Activated T-helper 2 cell treated with anti-CD3 and anti-CD28 coated beads, Interferon-gamma antibody, Interleukin-2, Interleukin-4, amounts not matched to agents 10 μg/mL and 5 μg/mL and 100 μg/mL, durations not matched to agents 14 hours and 24 hours and 36 hours (primary cell): ENCODE measurements at places on chromosomes 12 and 14.

DNA sequence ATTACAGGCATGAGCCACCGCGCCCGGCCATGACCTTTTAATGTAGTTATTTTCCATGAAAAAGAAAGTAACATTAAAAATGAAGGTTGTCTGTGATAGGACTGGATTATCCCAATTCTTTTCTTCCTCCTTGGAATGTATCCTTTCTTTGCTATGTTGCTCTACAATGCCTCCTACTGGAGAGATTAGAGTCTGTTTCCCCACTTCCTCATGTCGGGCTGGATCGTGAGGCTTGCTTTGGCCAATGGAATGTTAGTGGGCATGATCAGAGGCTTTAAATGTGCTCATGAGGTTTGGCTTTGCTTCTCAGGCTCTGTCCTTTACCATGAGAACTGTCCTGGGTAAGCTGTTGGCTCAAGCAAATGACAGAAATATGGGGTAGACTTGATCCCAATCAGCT, 34.7 kb upstream of the SOCS2 start:
- H3K4me1 ChIP-seq: peaks cover 25% of the 10 kb centered on the region
- no peak overlapping the region for H3K4me3 ChIP-seq
- H3K36me3 ChIP-seq: peaks cover 2% of the 10 kb centered on the region
- DNase-seq: no peak

- peaks cover 4% of the 10 kb centered on the region for H3K27me3 ChIP-seq
- DNase-seq: no peak
- no peak overlapping the region for H3K27ac ChIP-seq
- H3K4me3 ChIP-seq: no peak overlapping the region
Measured at GRCh38 chr12:104263580-104264358, 39.8 kb upstream of the EID3 start.

- peaks cover 10% of the 10 kb centered on the region for H3K27me3 ChIP-seq
- DNase-seq: no peak
- H3K27ac ChIP-seq: no peak overlapping the region
- H3K4me3 ChIP-seq: no peak overlapping the region
- H3K36me3 ChIP-seq: no peaks in the 10 kb centered on the region
Measured at GRCh38 chr12:65597527-65597926, 226.8 kb upstream of the HMGA2 start.

DNA sequence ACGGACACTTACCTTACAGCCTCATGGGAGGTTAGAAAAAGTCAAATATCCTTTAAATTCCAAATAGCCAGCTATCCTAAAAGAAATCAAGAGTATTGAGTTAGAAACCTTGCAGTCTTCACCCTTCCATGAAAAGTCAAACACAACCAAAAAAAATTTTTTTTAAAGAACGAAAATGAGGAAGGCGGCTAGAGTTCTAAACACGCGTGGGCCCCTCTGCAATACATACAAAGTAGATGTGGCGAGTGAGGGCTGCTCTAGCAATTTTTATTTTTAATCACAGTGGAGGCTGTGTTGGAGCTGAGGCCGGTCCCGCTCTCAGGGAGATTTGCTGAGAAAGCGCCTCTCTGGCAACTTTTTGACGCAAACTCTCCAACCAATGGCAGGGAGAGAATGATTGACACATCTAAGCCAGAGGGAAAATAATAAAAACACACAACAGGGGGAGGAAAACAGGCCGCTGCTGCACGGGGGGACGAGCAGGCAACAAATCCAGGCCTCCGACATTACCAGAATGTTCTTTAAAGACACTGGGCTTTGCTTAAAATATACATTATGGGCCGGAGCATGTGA, at the start of gene OTX2:
Gene OTX2 (minus strand): TSS at position 333 of the 573 bp plus-strand sequence. CDS start 5,023 bp downstream, outside the sequence.
- H3K4me3 ChIP-seq: no peak within 1 kb of the TSS
- H3K36me3 ChIP-seq: peaks cover 5% of the 10 kb centered on the region
- peaks cover 81% of the 10 kb centered on the region for H3K27me3 ChIP-seq
